ENCODE measurements at places on chromosomes 3 and 15.

DNA sequence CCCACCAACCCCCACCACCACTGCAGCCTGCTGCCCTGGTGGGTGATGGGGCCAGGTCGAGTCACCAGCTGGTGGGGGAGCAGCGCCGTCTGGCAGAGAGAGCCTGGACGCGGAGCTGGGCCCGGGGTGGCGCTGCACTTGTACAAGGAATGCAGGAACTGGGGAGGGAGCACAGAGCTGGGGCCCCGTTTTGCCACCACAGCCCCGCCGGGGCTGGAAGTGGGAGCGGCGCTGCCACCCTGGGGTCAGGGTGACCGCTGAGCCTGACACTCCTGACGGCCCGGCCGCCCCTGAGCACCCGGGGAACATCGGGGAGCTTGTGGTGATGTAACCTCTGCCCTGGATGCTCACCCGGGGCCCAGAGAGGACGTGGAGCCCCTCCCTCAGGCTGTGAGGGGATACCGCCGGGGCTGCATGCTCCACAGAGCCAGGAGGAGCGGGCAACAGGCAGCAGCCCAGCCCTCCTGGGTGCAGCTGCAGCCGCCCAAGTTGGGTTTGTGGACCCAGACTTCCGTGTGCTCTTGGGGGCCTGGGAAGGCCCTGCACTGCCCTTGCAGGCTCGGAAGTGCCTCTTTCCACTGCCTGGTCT is 32.6 kb upstream of the IREB2 start:
- DNase-seq = no peak

GRCh38 chr3:105495021-105495420 is 128.3 kb downstream of the ALCAM start:
- no peak for DNase-seq

DNA sequence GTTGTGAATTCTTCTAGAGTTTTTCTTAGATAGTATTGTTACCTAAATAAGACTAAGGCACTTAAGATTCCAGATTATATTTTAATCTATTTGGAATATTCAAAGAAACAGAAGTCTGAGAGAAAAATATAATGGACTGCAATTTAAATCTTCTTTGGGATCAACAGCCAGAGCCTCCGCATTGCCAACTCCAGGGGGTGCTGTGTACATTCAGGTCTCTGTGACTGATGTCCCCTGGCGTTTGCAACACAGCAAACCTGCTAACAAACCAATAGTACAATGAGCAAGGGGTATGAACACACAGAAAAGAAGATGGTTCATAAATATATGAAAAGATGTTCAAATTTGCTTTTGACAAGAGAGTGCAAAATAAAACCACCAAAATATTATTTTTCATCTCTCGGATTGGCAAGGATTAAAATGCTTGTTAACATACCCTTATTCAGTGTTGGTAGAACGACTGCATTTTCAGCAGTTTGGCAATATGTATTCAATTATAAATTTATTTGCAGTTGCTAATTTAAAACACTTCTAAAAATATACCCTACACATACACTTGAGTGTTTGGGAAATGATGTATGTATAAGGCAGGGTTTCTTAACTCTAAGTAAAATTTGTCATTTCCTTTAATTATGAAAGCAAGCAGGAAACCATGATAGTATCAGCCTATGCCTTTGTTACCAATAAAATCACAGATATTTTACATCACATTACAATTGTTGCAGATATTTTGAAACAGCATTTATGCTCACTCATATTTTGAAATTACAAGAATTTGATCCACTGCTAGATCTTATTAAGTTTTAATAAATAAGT is 16.1 kb upstream of the TM4SF1 start:
- peak; percentile 2 for DNase-seq

GRCh38 chr3:100333970-100334487 is 528 bp upstream of the NIT2 start:
- DNase-seq = no peak

GRCh38 chr15:56929933-56930332 is 11.5 kb downstream of the TCF12 start:
- no peak for DNase-seq

- no peak for DNase-seq
Observed at GRCh38 chr15:39009740-39010139, 445.1 kb upstream of the RASGRP1 start.

GRCh38 chr3:198030125-198030524 is 70.1 kb downstream of the LMLN start:
- no peak for DNase-seq

All from activated CD4-positive, alpha-beta T cell treated with anti-CD3 and anti-CD28 coated beads for 24 hours (primary cell).